ENCODE measurements at places on chromosomes 16 and 17.

DNA sequence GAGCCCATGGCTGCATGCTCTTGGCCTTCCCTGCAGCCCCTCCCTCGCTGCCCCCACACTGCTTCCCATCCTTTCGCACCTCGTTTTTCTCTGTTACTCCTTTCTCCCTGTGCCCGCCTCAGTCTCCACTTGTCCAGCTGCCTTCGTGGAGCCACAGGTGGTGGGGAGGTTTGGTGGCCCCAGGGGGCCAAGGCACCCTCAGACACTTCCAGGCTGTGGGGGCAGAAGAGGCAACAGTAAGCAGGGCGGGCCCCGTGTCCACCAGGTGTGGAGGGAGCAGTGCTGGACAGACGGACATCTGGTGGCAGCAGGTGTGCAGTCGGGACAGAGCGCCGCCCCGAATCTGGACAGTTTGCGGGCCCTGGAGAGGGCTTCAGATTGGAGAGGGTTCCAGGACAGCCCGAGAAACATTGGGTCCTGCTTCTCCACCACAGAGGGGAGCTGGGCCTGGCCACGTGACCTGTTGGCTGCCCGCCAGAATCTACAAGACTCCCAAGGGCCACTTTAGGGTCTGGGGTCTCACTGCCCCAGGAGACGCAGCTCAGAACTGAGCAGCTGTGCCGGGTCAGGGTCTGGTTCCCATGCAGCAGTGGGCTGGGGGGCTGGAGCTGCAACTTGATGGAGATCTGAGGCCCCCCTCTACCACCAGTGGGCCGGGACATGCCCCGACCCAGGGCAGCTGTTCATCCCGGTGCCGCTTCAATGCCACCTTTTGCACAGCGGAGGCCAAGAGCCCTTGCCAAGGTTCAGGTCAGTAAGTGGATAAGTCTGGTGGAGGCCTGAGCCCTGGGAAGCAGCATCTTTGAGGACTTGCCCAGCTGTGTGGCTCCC is 22.8 kb downstream of the BAHCC1 start:
- DNase-seq = no peak

- DNase-seq = peak; percentile 32
These were observed 25.6 kb downstream of the TTLL6 start for GRCh38 chr17:48791128-48792032.

GRCh38 chr16:48340054-48340453 is 45.2 kb downstream of the SIAH1 start:
- no peak for DNase-seq

- DNase-seq = no peak
These were observed 103.7 kb downstream of the NPIPB5 start for GRCh38 chr16:22614271-22614947.

DNA sequence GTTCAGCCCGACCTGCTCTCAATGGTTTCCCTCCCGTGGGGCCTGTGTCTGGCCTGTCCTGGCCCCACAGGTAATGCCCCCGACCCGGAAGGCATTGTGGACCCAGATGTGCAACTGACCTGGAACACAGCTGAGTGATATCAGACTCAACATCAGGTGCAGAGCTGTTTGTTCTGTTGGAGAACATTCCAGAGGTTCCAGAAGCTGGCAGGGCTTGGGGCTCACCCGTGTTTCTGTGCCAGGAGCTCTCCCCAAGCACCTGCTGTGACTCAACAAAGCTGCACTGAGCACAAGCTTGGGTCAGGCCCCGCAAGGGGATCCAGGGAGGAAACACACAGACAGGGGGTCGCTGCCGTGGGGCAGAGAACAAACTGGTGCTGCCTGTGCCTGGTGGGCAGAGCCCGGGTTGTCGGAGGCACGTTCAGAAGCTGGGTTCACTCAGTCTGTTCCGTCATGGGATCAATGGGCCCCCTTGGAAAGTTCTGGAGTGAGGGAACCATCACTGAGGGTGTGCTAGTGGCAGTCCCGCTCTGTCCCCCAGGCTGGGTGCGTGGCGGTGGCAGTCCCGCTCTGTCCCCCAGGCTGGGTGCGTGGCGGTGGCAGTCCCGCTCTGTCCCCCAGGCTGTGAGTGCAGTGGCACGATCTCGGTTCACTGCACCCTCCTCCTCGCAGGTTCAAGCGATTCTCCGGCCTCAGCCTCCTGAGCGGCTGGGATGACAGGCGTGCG is 22.1 kb downstream of the HS3ST6 start:
- no peak for DNase-seq

DNA sequence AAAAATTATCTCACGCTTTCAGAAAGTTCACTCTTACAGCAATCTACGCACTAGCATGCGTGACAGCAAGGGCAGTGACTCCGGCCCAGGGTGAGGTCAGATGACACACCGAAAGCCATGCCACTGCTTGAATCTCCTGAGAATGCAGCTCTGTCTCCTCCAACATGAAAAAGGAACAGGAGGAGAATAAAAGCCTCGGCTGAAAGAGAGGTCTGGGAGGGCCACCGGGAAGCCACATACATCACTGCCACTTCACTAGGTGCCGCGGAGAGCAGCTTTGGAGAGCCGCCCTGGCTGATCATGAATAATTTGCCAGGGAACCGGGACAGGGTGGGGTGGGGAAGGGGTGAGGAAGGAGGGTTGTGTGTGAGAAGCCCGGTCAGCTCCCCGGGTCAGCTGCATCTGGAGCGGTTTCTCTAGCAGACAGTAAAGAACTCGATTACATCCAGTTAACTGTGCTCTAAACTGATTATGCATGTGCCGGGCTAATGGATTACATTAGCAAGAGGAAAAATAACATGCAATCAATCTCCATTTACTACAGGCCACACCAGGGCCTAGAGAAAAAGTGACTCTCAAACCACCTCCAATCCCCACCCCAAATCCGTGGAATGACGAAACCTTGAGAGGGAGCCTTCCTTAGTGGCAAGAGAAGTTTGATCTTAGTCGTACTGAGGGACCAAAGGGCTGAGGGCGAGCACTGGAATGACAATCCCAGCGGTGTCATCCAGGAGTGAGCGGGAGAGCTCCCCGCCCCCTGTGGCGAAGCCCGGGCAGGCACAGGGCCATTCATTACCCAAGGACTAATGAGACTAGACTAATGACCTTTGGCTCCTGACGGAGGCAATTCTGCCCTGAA is 100.3 kb downstream of the ZFHX3 start:
- no peak for DNase-seq

GRCh38 chr17:78371056-78371455 is 7.4 kb upstream of the PGS1 start:
- no peak for DNase-seq

DNA sequence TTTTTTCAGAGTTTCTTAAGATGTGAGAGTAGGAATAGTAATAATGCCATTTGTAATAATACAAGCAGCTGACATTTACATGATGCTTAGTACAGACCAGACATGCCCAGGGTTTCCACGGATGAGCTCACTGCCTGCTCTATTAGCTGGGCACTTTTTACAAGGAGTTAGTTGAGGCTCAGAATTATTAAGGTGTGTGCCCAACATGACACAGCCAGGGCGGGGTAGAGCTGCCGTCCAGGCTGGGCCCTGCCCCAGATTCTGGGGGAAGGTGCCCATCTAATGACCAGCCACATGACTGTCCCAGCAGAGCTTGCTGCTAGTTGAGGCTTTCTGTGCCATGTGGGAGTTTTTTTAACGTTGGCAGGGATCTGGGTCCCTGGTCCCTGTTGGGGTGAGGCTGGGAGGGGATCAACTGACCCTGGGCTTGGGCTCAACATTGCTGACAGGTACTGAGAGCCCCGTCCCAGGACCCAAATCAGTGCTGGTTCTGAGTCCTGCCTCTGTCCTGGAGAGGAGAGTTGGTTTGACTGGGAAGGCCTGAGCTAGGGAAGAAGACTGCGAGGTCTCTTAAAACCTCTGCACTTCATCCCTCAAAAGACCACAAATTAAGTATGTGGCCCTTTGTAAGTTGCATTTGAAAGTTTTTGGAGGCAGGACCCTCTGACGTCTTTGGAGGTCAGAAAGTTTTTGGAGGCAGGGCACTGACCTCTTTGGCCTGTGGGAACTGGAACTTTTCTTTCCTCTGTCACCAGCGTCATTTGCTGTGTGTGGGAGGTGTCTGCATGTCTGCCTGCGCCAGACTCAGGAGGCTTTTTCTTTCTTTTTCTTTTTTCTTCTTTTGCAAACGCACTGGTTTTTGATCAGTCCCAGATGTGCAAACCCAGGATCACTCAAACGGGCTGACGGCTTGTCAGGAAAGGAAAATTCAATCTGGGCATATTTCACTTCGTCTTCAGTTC is 2.2 kb downstream of the CRISPLD2 start:
- no peak for DNase-seq

- no peak for DNase-seq
These were observed 13.2 kb upstream of the CUEDC1 start for GRCh38 chr17:57968456-57968855.

DNA sequence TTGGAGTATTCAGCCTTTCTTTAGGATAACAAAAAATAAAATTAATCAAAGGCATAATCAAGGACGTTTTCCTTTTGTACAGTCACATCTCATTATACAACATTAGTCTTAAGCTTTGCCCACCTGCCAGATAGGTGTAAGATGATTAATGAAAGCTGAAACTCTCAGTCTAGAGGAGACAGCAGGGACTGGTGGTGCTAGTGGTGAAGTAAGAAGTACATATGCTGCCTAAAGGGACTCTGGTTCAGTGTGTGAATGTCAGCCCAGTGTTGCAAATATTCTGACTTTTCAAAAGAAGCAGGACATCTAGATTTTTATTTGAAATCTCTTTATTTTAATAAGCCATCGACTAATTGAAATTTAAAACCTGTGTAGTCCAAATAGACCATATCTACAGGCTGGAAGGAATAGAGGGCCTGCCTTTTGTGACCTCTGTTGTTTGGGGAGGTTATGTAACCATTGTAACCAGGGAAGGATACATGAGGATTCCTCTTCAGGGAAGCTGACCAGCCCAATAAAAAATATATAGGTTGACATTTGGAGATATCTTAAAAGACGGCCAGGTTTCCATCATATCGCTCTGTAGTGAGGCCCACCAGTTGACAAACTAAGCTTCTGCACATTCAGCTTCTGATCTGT is 54.1 kb downstream of the FTO start:
- DNase-seq = no peak

DNA sequence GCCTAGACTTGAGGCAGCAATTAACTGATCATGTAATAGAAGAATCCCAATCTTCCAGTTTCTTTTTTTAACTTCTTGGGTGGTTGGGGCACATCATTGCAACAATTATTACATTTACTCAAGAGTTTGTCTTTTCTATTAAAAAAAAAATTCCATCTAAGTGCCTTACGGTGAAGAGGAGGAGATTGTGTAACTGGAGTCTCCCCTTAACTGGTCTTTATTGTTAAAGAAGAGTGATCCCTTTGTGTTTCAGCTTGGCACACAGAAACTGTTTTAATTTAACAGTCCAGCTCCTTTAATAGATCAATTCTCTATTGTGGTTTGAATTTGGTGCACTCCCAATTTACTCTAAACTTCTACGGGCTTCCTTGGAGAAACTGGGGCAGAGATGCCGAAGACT is 75.2 kb downstream of the FTO start:
- no peak for DNase-seq

- DNase-seq = no peak
These were observed 228.8 kb downstream of the CDH11 start for GRCh38 chr16:64892835-64893785.

DNA sequence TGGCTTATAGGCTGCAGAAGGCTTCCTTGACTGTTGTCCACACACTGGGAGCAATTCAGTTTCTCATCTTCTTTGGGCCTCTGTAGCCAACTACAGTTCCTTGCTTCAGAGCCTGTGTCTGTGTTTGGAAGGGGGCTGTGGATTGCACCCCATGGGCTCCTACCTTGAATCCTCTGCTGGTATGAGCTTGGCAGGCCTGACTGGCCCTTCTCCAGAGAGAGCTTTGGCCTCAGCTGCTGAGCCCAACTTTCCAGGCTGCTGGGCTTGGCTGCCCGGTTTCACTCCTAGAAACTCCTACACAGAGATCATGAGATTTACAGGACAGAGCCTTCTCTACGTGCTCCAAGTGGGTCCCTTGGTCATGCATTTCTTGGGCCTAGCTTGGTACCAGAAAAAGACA is 354.4 kb downstream of the SNX29 start:
- no peak for DNase-seq

GRCh38 chr17:80379348-80379747 is 35.6 kb upstream of the ENDOV start:
- no peak for DNase-seq

DNA sequence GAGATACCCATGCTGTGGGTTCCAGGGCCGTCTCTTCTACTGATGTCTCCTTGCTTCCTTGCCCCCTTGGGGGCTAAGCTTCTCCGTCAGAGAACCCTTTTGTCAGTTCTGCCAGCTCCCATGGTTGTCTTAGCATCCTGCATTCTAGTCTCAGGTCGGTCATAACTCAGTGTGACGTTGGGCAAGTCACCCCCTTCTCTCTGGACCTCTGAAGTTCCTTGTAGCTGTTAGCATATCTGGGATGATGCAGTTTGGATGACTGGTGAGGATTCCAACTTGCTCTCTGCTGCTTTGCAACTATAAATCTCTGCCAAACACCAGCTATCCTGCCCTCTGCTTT is 8.9 kb upstream of the MYL4 start:
- no peak for DNase-seq

- no peak for DNase-seq
These were observed 611.4 kb upstream of the CDH5 start for GRCh38 chr16:65754820-65755691.

DNA sequence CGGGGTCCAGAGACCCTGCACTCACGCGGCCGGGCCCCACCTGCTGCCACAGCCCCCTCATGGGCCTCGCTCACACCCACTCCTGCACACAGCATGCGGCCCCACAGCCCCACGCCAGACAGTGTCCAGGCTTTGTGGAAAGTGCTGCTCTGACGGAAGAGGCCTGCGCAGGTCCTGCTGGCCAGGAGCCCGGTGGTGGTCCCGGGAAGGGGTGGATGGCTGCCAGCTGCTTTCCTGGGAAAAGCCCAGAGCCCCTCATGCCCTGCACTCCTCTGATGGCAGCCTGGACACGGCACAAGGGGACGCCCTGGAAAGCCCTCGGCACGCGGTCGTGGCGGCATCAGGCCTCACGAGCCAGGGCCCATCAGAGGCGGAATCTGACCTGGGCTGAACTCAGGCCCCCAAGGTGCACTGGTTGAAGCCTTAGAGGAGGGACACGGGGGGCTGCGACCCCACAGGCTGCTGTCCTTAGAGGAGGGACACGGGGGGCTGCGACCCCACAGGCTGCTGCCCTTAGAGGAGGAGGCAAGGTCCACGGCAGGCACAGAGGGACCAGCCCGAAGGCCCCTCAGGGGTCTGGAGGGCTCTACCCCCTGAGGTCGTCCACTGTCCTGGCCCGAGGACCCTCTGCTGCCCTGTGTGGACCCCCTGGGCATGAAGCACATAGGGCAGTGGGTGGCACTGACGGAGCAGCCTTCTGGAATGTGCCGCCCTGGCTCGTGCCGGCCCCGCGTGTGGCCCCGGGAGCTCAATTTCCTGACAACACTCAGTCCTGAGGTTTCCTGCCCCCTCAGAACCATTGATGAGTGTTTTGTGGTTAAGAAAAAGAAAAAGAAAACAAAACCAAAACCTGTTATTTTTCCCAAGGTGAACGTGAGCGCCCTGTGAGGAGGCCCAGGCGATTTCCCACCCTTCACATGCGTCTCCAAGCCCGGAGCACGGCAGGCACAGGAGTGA is 22.1 kb downstream of the SOX8 start:
- DNase-seq = no peak

- no peak for DNase-seq
These were observed 24.6 kb downstream of the SOST start for GRCh38 chr17:43733956-43734355.

- DNase-seq = no peak
These were observed 104.6 kb downstream of the GNAO1 start for GRCh38 chr16:56295739-56296527.

Measured in B cell (primary cell).